ENCODE measurements at places on chromosomes 12 and 14. TPM values are rescaled to one million over a fixed set of nuclear protein-coding genes. Genes with fewer than 3 reads are reported as not detected.

Gene NEUROD4
- not detected for total RNA-seq

Gene KRT77
- total RNA-seq = not detected

Gene DBX2
- total RNA-seq = not detected

Gene OR10G2
- total RNA-seq = not detected

Gene PTCSC3
- not detected for total RNA-seq

Gene METTL25
- total RNA-seq = 10.2 TPM

Gene NXPH4
- total RNA-seq = 0.29 TPM

Gene RPGRIP1
- total RNA-seq = not detected

Gene RNASE7
- total RNA-seq = not detected

Gene TAS2R30
- 2.4 TPM for total RNA-seq

Gene DDN
- 0.10 TPM for total RNA-seq

Gene PKP2
- not detected for total RNA-seq

Gene SERPINA1
- 0.14 TPM for total RNA-seq

Gene C12orf56
- 0.13 TPM for total RNA-seq

Gene IL23A
- total RNA-seq = 17.3 TPM

Gene TAS2R10
- 0.25 TPM for total RNA-seq

Gene PPP1R36
- total RNA-seq = 0.26 TPM

Gene MYH6
- total RNA-seq = not detected

Gene RNU4-1
- 1,844 TPM for total RNA-seq

Gene EIF2S3B
- 2.6 TPM for total RNA-seq

Gene CMTM5
- not detected for total RNA-seq

Gene PTGDR
- 0.60 TPM for total RNA-seq

Gene BCL2L14
- 13.3 TPM for total RNA-seq

Gene TMTC1
- total RNA-seq = not detected

Gene SYNE3
- 101 TPM for total RNA-seq

Gene BAG5
- total RNA-seq = 31.4 TPM

Gene NFE2
- total RNA-seq = not detected

Gene PLEKHD1
- 0.05 TPM for total RNA-seq

Gene GON7
- total RNA-seq = 15.2 TPM

Gene NTS
- not detected for total RNA-seq

Gene IFI27
- 3.4 TPM for total RNA-seq

Data from activated naive CD4-positive, alpha-beta T cell treated with anti-CD3 and anti-CD28 coated beads, Interleukin-2, amount 10 ng/mL, durations not matched to agents 5 hours and 36 hours (primary cell).